Right cardiac atrium (tissue), 5 donors: ENCODE measurements at places on chromosomes 5 and 9.

DNA sequence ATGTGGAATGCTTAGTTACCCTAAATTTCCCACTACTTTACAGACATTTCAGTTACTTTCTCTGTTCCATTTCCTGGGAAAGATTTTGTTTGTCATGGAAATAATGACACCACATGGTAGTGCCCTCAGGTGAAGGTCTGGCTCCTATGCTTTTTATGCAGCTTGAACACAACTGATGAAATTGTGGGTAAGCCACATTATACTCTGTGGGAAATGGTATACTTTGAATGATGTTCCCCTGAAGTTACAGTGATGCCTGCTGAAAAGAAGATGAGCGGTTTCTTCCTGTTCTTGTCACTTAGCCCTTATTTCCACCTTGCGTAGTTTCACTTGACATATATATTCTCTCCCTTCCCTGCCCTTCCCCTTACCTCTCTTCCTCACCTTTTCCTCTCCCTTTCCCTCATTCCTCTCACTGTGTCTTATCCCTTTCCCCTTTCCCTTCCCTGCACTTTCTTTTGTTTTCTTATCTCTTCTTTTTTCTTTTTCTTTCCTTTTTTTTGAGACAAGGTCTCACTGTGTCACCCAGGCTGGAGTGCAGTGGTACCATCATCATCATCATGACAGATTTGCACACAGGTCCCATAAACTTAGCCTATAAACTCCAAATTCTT is 280.8 kb upstream of the IL12B start:
- no peak for DNase-seq

GRCh38 chr5:30103052-30103451 is 1090.4 kb upstream of the CDH6 start:
- no peak for DNase-seq

DNA sequence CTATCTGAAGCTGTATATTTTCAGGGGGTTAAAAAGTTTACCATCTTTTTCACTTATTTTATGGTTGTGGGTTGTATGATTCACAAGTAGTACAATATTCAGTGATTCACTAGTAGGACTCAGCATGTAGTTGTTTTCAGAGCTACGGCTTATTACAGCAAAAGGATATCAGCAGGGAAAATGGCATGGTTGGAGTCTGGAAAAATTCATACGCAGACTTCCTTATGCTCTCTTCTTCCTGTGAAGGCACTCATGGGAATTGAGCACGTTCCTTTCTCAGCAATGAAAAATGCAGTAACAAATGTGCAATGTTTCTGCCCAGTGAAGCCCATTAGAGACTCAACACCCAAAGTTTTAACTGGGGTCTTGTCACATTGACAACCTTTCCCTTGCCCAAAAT is 250.5 kb downstream of the KCNN2 start:
- DNase-seq = no peak

GRCh38 chr9:22044583-22044982 is 35.5 kb upstream of the CDKN2B start:
- DNase-seq = no peak

DNA sequence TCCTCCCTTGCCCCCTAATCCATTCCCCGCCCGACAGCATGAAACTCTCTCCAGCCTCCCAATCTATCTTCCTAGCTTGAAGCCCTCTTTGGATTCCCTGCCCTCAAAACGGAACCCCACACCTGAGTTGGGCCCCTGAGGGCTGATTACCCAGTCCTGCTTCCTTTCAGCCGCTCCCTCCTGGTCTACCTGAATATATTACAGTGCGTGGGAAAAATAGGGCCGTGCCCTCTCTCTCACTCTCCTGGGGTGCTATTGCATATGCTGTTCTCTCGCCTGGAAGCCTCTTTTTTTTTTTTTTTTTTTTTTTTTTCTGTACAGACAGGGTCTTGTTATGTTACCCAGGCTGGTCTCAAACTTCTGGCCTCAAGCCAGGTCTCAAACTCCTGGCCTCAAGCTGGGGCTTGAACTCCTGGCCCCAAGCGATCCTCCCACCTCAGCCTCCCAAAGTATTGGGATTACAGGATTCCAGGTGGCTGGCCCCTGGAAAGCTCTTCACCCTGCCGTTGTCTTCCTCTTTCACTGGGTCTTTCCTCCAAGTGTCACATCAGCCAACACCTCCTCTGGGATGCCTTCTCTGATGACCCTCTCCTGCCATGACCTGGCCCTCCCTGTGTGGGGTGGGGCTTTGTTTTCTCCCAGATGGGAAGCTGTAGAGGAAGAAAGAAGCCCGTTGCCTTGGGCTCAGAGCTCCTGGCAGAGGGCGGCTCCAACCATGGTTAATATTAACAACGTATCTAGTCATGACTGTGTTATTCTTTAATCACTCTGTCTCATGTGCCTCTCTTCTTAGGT is 8.2 kb downstream of the DNM1 start:
- no peak for DNase-seq

GRCh38 chr5:135116160-135116561 is 82.1 kb upstream of the PITX1 start:
- peak; percentile 35 for DNase-seq

GRCh38 chr5:41346609-41347008 is 133.3 kb upstream of the C6 start:
- no peak for DNase-seq

- DNase-seq = no peak
These were observed 111.1 kb downstream of the PAM start for GRCh38 chr5:102866237-102866600.

- DNase-seq = no peak
These were observed 23.2 kb downstream of the SLC46A2 start for GRCh38 chr9:112867275-112867991.

DNA sequence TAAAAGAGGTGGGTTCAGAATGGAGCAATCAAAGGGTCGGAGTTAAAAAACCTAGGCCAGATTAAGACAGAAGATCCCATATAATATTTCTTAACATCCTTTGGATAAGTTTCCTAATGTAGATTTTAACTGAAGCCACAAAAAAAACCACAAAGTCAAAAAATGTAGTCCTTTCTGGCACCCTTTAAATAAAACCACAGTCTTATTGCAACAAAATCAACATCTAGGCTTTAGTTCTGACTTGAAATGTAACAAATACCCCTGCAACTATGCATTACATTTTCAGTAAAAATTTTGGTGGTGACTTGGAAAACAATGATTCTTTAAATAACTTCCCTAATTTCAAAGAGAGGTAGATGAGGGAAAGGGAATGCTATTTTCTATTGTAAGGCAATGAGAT is 109.2 kb downstream of the PSAT1 start:
- DNase-seq = no peak

DNA sequence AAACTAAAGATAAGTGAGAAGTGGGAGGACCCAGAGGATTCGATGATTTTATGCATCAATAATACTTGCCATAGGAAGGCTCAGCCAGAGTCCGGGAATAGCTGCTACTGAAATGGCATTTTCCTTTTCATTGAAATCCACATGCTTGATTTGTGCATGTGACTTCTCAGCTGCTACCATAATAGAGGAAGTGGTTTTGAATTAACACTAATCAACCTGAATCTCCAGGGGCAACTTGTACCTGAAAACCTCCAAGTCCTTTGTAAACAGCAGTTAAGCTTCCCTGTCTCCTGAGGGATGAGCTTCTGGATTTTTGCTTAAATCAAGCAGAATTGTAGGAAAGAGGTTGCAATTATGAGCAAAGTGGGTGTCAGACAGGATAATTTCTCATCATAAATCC is 124.9 kb downstream of the PPP2R2B start:
- DNase-seq = no peak

DNA sequence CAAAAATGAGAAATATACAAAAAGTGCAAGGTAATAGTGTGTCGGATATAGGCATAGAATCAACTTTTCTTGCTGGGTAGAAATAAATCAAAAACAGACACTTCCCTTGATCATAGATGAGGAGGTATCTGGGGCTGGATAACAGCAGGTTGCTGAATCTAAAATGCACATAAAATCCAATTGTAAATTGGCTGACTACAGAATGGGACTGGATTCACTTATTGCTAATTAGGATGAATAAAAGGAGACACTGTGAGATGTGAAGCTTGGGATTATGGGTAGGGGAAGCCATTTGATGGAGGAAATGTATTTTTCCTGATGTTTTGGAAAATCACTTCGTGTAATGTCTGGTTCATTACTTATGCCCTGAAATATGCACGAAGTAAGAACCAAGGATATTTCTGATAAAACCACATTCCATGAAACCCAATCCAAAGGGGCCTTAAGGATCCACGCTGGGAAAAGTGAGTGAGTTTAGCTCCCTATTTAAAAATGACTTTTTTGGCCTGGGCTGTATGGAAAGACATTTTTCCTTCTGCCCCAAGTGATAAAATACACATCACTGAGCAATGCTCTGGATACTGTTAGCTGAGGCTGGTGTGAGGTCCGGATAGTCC is 136.1 kb downstream of the MARCHF11 start:
- DNase-seq = no peak

DNA sequence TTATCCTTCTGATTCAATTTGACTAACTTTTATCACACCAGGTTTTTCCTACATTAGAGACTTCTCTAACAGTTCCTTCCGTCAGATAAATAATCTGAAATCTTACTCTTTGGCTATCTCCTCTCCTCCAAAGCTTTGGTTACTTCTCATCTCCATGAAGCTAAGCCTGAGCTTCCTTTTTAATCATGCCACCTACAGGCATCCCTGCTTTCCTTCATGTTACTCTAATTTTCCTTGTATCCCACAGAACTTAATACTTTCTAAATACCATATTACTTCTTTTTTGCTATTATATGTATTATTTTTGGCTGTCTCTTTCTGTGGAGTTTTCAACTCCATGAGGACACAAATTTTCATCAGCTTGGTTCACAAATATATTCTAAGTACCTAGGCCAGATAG is 49.7 kb downstream of the C9 start:
- no peak for DNase-seq

DNA sequence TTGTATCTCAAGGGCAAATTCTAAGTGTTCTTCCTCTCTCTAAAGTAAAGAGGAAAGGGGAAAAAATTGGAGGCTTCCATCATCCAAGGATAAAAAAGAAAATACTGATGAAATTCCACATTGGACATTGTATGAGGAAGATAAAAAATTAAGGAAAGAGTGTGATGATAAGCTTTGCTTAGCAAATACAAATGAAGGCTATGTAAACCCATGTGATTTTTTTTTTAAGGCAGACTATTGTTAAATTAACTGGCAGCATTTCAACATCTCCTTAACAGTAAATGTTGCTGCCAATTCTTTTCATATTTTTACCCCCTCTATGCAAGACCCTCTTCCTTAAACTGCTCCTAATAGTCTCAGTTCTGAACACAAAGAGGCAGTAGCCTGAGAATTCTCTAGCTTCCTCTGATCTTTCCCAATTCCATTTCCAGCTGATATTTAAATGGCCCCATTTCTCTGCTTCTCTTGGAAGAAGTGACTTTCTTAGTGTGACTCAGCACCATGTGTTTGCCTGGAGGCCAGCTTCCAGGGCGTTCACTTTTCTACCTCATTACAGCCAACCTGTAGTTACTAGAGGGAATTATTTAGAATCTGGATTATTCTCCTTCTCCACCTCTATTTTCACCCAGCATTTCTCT is 159.7 kb downstream of the TLE1 start:
- DNase-seq = no peak

DNA sequence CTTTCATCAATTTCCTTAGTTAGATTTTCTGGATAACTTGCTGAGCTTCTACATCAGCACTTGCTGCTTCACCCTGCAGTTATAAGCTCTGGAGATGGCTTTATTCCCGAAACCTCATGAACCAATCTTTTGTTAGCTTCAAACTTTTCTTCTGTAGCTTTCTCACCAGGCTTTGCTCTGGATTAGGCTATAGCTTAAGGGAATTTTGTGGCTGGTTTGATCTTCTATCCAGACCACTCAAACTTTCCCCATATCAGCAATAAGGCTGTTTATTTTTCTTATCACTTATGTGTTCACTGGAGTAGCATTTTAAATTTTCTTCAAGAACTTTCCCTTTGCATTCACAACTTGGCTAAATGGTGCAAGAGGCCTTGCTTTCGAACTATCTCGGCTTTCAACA is 1173.5 kb upstream of the NUDT12 start:
- DNase-seq = no peak

GRCh38 chr5:138960145-138960692 is 85.1 kb upstream of the LRRTM2 start:
- DNase-seq = no peak

GRCh38 chr5:153490118-153491037 is at the start of gene GRIA1:
Gene GRIA1, plus strand, starts transcription at chr5:153490670.
- DNase-seq = no peak

DNA sequence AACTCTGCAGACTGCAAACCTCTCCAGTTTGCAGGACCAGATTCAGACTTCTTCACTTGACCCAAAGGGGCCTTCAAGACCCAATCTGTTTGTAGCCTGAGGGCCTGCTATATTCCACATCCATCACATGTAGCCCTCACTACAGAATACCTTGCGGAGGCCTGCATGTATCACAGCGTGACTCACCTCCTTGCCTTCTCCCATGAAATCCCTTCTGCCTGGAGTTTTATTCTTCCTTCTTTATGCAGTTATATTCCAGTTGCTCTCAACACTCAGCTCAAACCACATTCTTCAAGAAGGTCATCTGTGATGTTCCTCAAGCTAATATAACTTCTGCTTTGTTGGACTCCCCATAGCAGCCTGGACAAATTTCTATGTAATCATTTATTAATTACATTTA is 198.5 kb upstream of the PTGER4 start:
- no peak for DNase-seq

DNA sequence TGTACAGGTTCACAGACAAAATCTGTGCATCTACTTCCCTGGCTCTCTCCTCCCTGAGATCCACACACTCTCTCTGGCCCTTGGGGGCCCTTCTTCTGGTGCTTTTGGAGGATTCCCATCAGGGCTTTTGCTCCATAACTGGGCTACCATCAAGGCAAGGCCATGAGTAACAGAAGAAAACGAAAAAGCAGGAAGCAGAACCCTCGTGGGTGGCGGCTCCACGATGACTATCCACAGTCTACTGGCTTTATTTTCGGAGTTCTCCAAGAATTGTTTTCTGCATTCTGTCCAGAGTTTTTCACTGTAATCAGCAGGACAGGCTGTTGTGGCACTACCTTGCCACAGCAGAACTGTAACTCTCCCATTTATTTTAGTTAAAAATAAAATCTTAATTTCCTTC is 19.9 kb downstream of the PNPLA7 start:
- no peak for DNase-seq

DNA sequence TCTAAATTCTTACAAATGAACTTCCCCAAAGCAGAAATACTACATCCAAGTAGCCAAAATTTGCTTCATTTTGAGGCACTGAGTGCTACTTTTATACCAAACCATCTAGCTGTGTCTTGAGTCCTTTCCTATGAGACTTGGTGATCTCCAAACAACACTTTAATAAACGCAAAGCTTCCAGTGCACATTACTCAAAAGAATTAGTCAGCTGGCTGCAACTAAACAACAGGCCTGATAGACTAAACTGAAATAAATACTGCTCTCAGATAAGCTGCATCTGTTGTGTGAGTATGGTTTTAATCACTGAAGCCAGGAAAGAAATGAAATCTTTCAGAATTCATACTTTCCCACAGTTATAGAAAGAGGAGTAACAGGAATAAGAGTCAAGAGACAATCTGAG is 80.3 kb downstream of the VCAN start:
- no peak for DNase-seq

GRCh38 chr9:120683150-120683549 is 31.1 kb downstream of the MEGF9 start:
- DNase-seq = no peak
